ENCODE measurements at places on chromosomes 3 and 15.

- no peak for DNase-seq
Measured at GRCh38 chr3:76203578-76203977, 418.2 kb upstream of the ZNF717 start.

GRCh38 chr3:129205109-129205832, 21.6 kb upstream of the CNBP start:
- no peak for DNase-seq

GRCh38 chr15:74832826-74833225, 6.4 kb downstream of the CPLX3 start:
- no peak for DNase-seq

GRCh38 chr3:64551697-64552096, 136.1 kb downstream of the ADAMTS9 start:
- no peak for DNase-seq

- no peak for DNase-seq
Measured at GRCh38 chr15:39685999-39686613, 96.5 kb downstream of the FSIP1 start.

- no peak for DNase-seq
Measured at GRCh38 chr15:31130576-31131237, 29.2 kb upstream of the TRPM1 start.

DNA sequence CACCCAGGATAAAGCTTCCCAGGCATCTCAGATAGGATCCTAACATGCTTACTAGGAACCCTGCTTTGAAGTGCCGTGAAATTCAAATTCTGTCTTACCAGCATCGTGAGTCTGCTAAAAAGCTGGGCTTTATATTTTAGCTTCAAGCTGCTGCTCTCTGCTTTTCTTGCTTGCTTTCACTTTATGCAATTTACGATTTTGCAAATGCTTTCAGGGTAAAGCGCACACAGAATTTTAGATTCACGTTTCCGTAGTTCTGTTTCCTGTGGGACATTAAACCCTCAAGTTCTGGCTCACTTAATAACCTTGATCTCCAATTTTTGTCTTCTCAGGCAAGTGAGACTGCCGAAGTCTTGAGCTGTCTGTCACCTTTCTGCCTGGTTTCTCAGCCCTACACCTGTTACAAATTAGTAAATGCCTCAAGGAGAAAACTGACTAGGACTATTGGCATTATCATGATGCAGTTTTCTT, 170.5 kb upstream of the TGFBR2 start:
- DNase-seq: no peak

DNA sequence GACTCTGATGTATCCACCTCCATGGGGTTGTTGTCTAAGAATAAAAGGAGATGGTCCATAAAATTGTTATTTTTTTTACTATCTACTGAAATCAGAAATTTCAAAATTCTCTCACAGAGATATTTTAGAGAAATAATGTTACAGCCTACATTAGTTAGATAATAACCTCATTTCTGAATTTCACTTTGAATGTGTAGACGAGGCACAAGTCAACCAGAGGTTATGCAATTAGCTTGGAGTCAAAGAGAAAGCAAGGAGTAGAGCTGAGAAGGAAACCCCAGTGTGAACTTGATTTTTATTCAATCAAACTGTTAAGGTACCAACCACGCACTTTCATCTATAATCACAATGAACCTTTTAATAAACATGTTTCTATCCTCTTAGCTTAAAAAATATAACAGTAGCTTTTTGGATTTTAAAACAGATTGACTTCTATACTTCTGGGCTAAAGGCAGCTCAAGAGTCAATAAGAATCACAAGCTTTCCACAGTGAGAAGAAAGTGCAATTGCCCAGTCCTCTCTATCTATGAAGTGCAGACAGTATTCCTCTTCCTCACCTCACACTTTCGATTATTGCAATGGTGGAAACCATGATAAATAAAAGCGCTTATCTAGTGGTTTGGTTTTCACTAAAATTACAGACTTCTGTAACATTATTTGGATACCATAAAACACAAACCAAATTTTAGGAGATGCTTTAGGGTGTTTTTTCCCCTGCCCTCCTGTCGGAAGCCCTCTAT, 403.2 kb downstream of the ZBTB20 start:
- no peak for DNase-seq

DNA sequence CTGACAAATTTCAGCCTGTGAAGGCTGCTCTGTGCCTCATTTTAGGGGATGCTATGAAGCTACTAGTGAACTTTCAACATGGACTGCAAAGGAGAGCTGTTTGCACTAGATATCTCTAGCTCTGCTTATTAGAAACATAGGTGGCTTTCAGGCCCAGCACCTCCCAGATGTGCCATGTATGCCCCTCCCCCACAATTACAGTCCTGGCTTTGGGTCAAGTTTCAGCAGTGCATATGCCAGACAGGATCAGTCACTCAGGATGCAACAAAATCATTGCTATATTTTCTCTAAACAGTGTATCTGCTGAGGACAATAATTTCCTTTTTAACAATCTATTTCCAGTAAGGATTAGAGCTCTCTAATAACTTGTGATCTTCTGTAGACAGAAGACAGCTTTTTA, 178.8 kb upstream of the STAC start:
- no peak for DNase-seq

GRCh38 chr3:154431043-154431442, 1.1 kb upstream of the GPR149 start:
- no peak for DNase-seq
